ENCODE measurements at places on chromosomes 3 and 15. TPM values are rescaled to one million over a fixed set of nuclear protein-coding genes. Genes with fewer than 3 reads are reported as not detected.

DNA sequence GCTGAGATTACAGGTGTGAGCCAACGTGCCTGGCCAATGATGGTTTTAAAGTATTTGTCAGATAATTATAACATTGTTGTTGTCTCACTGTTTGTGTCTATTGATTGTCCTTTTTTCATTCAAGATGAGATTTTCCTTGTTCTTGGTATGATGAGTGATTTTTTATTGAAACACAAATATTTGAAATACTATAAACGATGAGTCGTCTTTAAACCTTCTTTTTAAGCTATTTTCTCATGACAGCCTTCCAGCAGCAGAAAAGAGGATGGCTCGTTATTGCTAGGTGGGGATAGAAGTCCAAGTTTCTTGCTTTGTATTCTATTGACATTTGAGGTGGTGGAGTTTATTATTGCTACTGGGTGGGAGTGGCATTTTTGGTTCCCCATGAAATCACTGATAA is 61.7 kb upstream of the MDFIC2 start:
- H3K4me3 ChIP-seq = no peak overlapping the region
- H3K4me1 ChIP-seq = no peaks in the 10 kb centered on the region
- no peak for DNase-seq
- H3K27ac ChIP-seq = no peak overlapping the region
- H3K36me3 ChIP-seq = no peaks in the 10 kb centered on the region

GRCh38 chr3:149407898-149408297 is 30.4 kb upstream of the TM4SF1 start:
- peaks cover 24% of the 10 kb centered on the region for H3K27me3 ChIP-seq
- H3K4me3 ChIP-seq = no peak overlapping the region
- no peak overlapping the region for H3K27ac ChIP-seq
- DNase-seq = no peak
- no peaks in the 10 kb centered on the region for H3K4me1 ChIP-seq

DNA sequence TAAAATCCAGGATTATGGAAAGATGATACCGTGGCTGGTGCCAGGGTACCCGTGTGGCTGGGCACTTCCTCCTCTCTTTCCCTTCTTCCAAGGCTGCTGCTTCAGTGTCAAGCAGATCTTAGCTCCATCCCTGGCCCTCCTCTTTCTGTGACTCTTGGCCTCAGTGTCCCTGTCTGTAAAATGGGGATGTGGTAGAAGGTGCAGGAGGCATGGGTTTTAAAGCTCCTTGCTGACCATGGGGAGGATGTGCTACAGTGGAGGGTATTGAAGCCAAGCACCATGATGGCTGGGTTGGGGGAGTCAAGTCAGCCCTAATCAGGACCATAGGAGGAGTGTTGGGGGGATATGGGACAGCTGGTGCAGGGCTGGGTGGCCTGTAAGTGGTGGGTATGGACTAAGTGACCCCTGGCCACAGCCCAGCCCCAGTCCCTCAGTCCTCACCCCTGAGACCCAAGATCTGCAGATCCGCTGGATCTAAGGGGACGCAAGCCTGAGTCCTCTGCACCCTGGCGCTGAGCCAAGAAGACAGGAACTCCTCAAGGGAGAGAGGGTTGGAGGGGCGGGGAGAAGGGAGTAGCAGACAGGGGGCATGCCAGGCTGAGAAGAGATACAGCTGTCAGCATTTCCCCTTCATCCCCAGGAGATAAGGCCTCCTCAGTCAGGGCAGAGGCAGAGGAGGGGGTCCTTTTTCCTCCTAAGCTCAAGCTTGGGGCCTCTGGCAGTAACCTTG is 12.0 kb downstream of the PTH1R start:
- no peak overlapping the region for H3K27ac ChIP-seq
- H3K27me3 ChIP-seq = peaks cover 60% of the 10 kb centered on the region
- no peak for DNase-seq
- no peak overlapping the region for H3K4me3 ChIP-seq
- no peaks in the 10 kb centered on the region for H3K4me1 ChIP-seq

SERINC4 gene
- 0.17 TPM for total RNA-seq

- no peak overlapping the region for H3K4me3 ChIP-seq
- no peaks in the 10 kb centered on the region for H3K36me3 ChIP-seq
- H3K27me3 ChIP-seq = peaks cover 5% of the 10 kb centered on the region
- no peak overlapping the region for H3K27ac ChIP-seq
- DNase-seq = no peak
Observed at GRCh38 chr3:31967592-31967991, 13.5 kb downstream of the OSBPL10 start.

- peak overlapping the region; percentile 66 for H3K4me3 ChIP-seq
- no peaks in the 10 kb centered on the region for H3K27me3 ChIP-seq
- peaks cover 33% of the 10 kb centered on the region for H3K36me3 ChIP-seq
- DNase-seq = no peak
- H3K4me1 ChIP-seq = peaks cover 41% of the 10 kb centered on the region
Observed at GRCh38 chr15:60389261-60390077, 8.3 kb downstream of the ANXA2 start.

PLA2G4D gene
- not detected for total RNA-seq

ADCY5 gene
- total RNA-seq = not detected

DNA sequence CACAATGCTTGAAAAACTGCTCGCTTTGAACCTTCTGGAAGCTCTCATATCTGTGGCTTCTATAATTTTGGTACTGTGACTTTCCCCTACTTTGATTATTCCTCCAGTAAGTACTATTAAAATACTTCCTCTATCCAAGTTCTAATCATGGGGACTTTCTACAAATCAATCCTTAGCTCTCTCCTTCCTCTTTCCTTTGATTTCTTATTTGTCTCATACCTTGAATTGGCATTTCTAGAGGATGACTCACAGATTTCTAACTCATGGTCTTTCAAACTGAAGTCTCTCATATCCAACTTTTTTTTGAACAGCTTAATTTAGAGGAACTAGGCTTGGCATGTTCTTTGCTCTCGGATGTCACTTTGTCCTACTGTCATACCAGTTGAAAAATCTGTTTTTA is 241.8 kb downstream of the TBC1D5 start:
- no peaks in the 10 kb centered on the region for H3K4me1 ChIP-seq
- no peaks in the 10 kb centered on the region for H3K27me3 ChIP-seq
- H3K4me3 ChIP-seq = no peak overlapping the region
- DNase-seq = no peak

CPNE9 gene
- 1.1 TPM for total RNA-seq

GOLGA8G gene
- total RNA-seq = not detected

DNA sequence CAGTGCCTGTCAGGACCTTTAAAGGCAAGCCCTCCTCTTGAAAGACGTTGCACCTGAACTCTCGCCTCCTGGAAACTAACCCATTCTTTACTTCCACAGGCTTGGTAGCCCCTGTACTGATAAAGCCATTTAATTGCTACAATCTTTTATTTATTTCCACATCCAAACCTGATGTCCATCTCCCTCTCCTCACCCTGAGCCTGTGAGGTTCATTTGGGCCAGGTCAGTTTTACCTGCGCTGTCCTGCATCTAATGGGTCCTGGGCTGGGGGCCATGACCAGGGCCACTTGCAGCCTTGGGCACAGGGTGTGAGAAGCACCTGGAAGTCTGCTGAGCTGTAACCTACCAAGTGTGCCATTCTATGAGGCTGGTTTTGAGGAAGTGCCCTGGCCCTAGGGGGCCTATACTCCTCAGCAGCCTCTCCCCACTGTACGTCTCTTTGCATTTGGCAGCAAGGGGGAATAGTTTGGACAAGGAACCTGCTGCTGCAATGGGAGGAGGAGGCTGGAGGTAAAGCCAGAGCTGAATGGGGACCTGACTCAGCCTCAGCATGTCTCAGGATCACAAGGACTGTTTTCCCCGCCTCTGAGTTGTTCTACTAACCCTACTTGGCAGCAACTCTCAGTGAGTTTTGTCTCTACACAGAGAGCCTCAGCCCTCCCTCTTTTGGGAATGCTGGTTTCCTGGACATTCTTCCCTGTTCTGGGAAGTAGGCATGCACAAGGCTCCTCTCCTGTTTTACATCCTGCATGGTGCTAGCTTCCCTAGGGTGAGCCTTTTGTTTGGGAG is 53.8 kb downstream of the WDR76 start:
- no peak overlapping the region for H3K27ac ChIP-seq
- H3K4me1 ChIP-seq = peaks cover 1% of the 10 kb centered on the region
- H3K27me3 ChIP-seq = no peaks in the 10 kb centered on the region
- H3K36me3 ChIP-seq = peaks cover 37% of the 10 kb centered on the region
- H3K4me3 ChIP-seq = no peak overlapping the region

GRCh38 chr3:194086388-194087075 is 49.4 kb upstream of the HES1 start:
- H3K27ac ChIP-seq = no peak overlapping the region
- H3K4me1 ChIP-seq = peaks cover 10% of the 10 kb centered on the region
- H3K4me3 ChIP-seq = no peak overlapping the region
- no peaks in the 10 kb centered on the region for H3K36me3 ChIP-seq
- DNase-seq = no peak

PRSS50 gene
- total RNA-seq = not detected

GRCh38 chr3:127671523-127672428 is 976 bp upstream of the ABTB1 start:
- H3K27ac ChIP-seq = peak overlapping the region; percentile 99
- H3K36me3 ChIP-seq = no peaks in the 10 kb centered on the region
- peak overlapping the region; percentile 94 for H3K4me3 ChIP-seq
- peaks cover 20% of the 10 kb centered on the region for H3K4me1 ChIP-seq
- peak; percentile 69 for DNase-seq
- H3K27me3 ChIP-seq = no peaks in the 10 kb centered on the region

GRCh38 chr3:42229942-42230688 is 35.9 kb downstream of the CCK start:
- DNase-seq = no peak
- H3K36me3 ChIP-seq = peaks cover 3% of the 10 kb centered on the region

GPR149 gene
- total RNA-seq = not detected

DNA sequence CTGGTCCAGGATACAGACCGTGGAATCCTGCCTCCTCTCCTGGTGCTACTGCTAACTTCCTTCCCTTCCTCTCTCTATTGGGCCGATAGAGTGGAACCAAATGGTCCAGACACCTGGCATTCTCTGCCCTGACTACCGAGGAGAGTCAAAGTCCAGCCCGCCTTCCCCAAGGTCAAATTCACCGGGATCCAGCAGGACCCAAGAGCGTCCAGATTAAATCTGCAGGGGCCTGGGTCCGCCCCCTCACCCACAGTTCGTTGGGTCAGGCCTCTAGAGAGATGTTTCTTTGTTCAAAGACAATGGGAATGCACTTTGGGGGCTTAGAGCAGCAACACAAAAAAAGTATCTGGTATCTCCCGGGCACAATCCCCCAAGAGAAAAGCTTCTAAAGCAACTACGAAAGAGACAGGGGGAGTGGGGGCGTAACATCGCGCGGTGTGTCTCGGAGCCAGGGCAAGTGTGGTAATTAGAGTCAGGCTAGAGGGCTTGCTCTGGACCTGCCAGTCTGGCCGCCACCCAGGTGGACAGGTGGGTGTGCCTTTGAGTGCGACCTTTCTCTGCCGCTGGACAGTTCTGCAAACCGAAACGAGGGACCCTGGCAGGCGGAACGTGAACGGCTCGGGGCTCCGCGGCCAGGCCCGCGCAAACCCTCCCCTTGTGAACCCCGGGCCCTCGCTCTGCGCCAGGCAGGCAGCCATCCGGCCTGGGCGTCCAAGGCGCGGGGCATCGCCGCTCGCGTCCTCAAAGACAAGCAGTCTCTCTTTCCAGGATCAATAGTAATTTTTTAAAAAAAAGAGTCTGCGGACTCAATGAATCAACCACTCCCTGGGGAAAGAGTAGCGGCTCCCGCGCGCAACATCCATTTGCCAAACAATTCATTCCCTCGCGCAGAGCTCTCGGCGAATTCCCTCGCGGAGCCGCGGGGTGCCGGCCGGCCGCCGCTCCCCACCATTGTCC is 806 bp downstream of the KLHL25 start:
- H3K4me1 ChIP-seq = peaks cover 20% of the 10 kb centered on the region
- DNase-seq = peak; percentile 71
- peaks cover 7% of the 10 kb centered on the region for H3K36me3 ChIP-seq
- peak overlapping the region; percentile 94 for H3K4me3 ChIP-seq

DNA sequence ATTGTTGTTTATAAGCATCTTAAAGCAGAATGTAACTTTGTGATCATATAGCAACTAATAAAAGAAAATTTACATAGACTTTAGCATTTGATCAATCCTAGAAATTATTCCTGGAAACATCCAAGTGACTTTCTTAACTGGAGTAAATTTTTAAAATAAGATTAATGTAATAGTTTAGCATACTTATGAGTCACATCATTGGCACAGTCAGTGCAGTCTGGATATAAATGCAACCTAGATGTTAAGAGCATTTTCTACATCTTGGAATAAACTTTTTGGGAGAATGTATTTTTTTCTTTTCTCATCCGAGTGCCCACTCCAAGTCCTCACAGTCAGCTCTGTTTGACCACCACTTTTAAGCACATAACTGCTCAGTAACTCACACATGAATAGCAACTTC is 324.6 kb upstream of the PLSCR5 start:
- H3K4me3 ChIP-seq = no peak overlapping the region
- H3K27ac ChIP-seq = no peak overlapping the region
- no peaks in the 10 kb centered on the region for H3K36me3 ChIP-seq
- H3K4me1 ChIP-seq = no peaks in the 10 kb centered on the region
- no peaks in the 10 kb centered on the region for H3K27me3 ChIP-seq
- DNase-seq = no peak

- H3K4me3 ChIP-seq = no peak overlapping the region
- H3K4me1 ChIP-seq = no peaks in the 10 kb centered on the region
- H3K27me3 ChIP-seq = peaks cover 28% of the 10 kb centered on the region
- no peaks in the 10 kb centered on the region for H3K36me3 ChIP-seq
- no peak for DNase-seq
Observed at GRCh38 chr15:60932051-60932915, 296.8 kb downstream of the RORA start.

- peaks cover 25% of the 10 kb centered on the region for H3K4me1 ChIP-seq
- no peak overlapping the region for H3K4me3 ChIP-seq
- no peak for DNase-seq
- H3K27ac ChIP-seq = no peak overlapping the region
- H3K36me3 ChIP-seq = no peaks in the 10 kb centered on the region
Observed at GRCh38 chr3:58032186-58032585, 24.0 kb downstream of the FLNB start.

ABI3BP gene
- total RNA-seq = not detected

RTP3 gene
- not detected for total RNA-seq

MUSTN1 gene
- total RNA-seq = 1.3 TPM

SNX22 gene
- 0.80 TPM for total RNA-seq

FBN1 gene
- total RNA-seq = 0.75 TPM

DNA sequence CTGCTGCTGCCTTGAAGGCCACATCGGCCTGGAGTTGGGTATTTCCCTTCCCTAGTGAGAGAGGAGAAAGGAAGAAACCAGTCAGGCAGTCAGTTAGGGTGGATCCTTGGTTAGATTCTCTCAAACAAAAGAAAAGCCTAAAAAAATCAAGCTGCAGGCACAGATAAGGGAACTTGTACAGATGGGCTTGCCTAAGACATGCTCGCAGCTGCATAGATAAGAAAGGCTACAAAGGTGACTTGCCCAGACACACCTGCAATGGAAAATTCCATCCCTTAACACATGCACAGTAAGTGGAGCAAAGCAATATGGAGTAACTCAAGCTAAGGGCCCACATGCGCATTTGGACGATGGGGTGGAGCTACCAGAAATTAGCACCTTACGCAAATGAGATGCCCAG is 199.7 kb upstream of the ARPP21 start:
- DNase-seq = no peak
- H3K27ac ChIP-seq = no peak overlapping the region
- H3K4me3 ChIP-seq = no peak overlapping the region
- H3K36me3 ChIP-seq = no peaks in the 10 kb centered on the region

GRCh38 chr3:52779011-52779836 is 1.8 kb downstream of the ITIH1 start:
- no peak overlapping the region for H3K27ac ChIP-seq
- H3K36me3 ChIP-seq = no peaks in the 10 kb centered on the region
- peaks cover 6% of the 10 kb centered on the region for H3K4me1 ChIP-seq
- H3K27me3 ChIP-seq = peaks cover 13% of the 10 kb centered on the region
- peak; percentile 11 for DNase-seq
